ENCODE measurements at places on chromosomes 12 and 14.

DNA sequence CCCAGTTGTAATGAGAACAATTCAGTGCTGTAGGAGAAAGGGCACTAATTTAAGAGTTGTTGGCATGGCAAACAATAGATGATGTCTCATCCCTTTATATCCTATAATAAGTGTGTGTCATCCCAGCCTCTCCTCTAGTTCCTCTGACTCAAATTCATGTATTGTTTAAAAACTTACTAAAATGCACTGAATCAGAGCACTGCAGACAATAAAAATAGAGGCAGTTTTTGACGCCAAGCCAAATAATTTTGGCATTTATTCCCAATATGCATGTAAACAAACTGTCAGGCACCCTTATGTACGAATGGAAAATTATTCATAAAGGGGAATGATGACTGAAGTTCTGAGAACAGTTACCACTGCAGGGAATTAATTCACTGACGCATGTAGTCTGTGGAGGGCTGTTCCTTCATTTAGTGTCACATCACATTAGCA, 57.9 kb upstream of the TMX1 start:
- no peaks in the 10 kb centered on the region for H3K36me3 ChIP-seq
- DNase-seq, result no peak
- no peaks in the 10 kb centered on the region for H3K27me3 ChIP-seq
- no peak overlapping the region for H3K4me3 ChIP-seq
- no peaks in the 10 kb centered on the region for H3K4me1 ChIP-seq

DNA sequence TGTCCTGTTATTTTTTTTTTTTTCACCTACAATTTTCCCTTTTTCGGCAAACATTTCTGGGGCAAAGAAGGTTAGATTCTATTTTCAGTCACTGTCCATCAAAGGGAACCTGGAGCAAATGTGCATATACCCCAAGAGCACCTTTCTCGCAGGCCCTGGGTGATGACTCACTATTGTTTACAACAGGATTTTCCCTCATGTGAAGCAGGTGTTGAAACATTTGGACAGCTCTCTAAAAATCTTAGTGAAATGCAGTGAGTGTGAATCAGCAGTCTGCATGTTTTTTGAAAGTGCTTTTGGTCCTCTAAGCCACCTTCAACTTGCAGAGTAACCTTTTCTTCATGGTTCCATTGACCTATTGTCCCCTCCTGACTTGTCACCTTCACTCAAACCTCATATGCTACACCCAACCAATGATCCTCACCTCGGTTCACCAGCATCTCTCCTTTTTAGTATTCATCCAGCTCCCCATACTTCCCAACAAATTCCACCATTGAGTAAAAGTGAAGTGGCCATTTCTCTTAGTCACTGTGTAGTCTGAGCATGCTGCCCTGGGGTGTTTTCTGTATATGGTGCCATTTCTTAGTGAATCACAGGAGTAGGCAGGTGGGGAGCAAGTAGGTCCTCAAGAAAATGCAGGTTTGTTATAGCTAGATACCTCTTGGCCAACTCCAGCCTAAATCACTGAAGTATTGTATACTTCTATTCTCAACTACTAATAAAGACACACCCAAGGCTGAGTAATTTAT, 260.2 kb downstream of the BMP4 start:
- no peaks in the 10 kb centered on the region for H3K27me3 ChIP-seq
- no peaks in the 10 kb centered on the region for H3K4me1 ChIP-seq
- H3K36me3 ChIP-seq, result no peaks in the 10 kb centered on the region
- no peak overlapping the region for H3K4me3 ChIP-seq
- no peak for DNase-seq

DNA sequence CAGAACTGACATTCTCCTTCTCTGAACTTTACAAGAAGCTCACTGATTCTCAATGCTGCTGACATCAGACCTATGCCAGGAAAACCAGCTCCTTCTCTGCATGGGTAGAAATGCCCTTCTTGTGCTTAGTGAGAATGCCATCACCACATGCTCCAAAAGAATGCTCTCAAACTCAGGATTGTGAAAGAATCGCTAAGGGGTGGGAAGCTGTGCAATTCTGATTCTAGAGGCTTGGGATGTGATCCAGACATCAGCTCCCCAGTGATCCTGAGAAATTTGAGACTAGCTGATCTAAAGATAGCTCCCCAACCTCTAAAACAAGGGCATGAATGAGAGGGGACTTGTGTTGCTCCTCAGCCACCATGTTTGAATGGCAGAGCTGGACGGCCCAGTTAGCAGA, 113.2 kb downstream of the DPF3 start:
- no peaks in the 10 kb centered on the region for H3K36me3 ChIP-seq
- H3K4me3 ChIP-seq, result no peak overlapping the region
- DNase-seq, result no peak
- H3K27me3 ChIP-seq, result no peaks in the 10 kb centered on the region

- no peak overlapping the region for H3K4me3 ChIP-seq
- no peaks in the 10 kb centered on the region for H3K4me1 ChIP-seq
- DNase-seq, result no peak
- H3K27ac ChIP-seq, result no peak overlapping the region
These were observed 731.4 kb downstream of the GALC start for GRCh38 chr14:87261621-87262020.

DNA sequence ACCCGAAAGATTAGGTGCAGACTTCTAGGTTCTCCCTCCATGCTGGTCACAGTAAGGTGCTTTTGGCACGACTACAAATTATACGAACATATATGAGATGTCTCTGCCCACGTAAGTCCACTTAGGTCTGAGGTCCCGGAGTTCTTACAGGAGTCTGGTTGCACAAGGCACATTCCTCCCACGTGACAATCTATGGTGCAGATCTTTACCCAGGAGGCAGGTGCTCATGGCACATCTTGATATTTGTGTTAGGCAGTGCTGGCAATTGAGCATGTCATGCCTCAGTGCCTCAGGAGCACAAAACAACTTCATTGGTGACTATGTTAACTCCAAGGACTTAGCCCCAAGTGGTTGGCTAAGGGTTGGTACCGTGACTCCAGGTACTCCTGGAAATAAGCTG, 92.0 kb upstream of the AMN1 start:
- no peaks in the 10 kb centered on the region for H3K27me3 ChIP-seq
- H3K4me3 ChIP-seq, result no peak overlapping the region
- DNase-seq, result no peak
- H3K4me1 ChIP-seq, result no peaks in the 10 kb centered on the region

GRCh38 chr12:58288190-58288589, 346.8 kb downstream of the ATP23 start:
- H3K27ac ChIP-seq, result no peak overlapping the region
- DNase-seq, result no peak
- H3K4me3 ChIP-seq, result no peak overlapping the region
- no peaks in the 10 kb centered on the region for H3K27me3 ChIP-seq
- H3K4me1 ChIP-seq, result no peaks in the 10 kb centered on the region
- H3K36me3 ChIP-seq, result no peaks in the 10 kb centered on the region
